ENCODE measurements at places on chromosomes 6 and 20.

GRCh38 chr6:127907960-127908640 is 7.2 kb upstream of the THEMIS start:
- DNase-seq, result no peak
- H3K27me3 ChIP-seq, result no peaks in the 10 kb centered on the region
- H3K27ac ChIP-seq, result no peak overlapping the region
- no peaks in the 10 kb centered on the region for H3K4me1 ChIP-seq
- no peaks in the 10 kb centered on the region for H3K36me3 ChIP-seq
- no peak overlapping the region for H3K4me3 ChIP-seq

- H3K36me3 ChIP-seq, result no peaks in the 10 kb centered on the region
- no peak overlapping the region for H3K4me3 ChIP-seq
- no peaks in the 10 kb centered on the region for H3K4me1 ChIP-seq
- no peaks in the 10 kb centered on the region for H3K27me3 ChIP-seq
- no peak overlapping the region for H3K27ac ChIP-seq
These were observed 7.7 kb upstream of the ZNF334 start for GRCh38 chr20:46520976-46521579.

DNA sequence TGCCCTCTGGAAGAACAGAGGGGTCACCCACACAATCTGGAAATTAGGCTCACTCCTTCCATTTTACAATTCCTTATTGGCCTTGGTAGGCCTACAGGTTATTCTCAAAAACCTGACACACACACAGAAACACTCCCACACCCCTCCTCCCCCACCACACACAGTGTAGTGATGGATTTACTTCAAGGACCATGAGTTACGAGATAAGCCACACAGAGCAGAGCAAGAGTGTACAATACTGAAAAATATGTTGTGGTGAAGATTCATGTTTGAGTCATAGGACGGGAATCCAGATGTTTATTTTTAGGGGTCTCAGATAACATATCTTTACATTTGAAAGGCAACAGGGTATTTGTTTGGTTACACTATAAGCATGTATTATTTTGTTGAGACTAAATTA is 291.9 kb downstream of the PLCB1 start:
- H3K27me3 ChIP-seq, result no peaks in the 10 kb centered on the region
- H3K4me1 ChIP-seq, result no peaks in the 10 kb centered on the region
- no peak for DNase-seq
- H3K4me3 ChIP-seq, result no peak overlapping the region
- no peaks in the 10 kb centered on the region for H3K36me3 ChIP-seq

GRCh38 chr20:29497261-29497671 is 1760.2 kb upstream of the DEFB115 start:
- DNase-seq, result peak; percentile 86
- no peaks in the 10 kb centered on the region for H3K36me3 ChIP-seq
- H3K4me1 ChIP-seq, result no peaks in the 10 kb centered on the region
- H3K27ac ChIP-seq, result peak overlapping the region; percentile 55

GRCh38 chr6:50128420-50129005 is 78.8 kb upstream of the DEFB112 start:
- no peaks in the 10 kb centered on the region for H3K4me1 ChIP-seq
- no peak overlapping the region for H3K27ac ChIP-seq
- no peaks in the 10 kb centered on the region for H3K27me3 ChIP-seq
- no peaks in the 10 kb centered on the region for H3K36me3 ChIP-seq
- no peak overlapping the region for H3K4me3 ChIP-seq

GRCh38 chr6:157323966-157324300 is 614 bp upstream of the TMEM242 start:
- H3K4me1 ChIP-seq, result peaks cover 14% of the 10 kb centered on the region
- H3K27me3 ChIP-seq, result no peaks in the 10 kb centered on the region
- H3K36me3 ChIP-seq, result peaks cover under 1% of the 10 kb centered on the region

DNA sequence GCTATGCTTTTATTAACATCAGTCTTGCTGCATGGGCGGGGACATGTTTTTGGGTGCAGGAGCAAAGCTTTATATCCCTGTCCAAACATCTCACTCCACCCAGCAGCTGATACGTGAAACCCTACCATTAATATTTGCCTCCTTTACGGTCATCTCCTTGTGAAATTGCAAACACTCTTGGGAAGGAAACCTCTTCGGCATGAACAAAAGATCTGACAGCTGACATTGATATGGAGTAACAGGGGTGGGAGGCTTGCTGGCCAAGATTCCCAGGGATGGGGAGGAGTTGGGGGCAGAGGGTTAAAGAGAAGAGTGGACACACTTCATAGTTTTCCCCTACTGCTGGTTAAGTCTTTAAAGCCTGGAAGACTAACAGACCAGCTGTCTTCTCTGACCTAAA is 22.2 kb upstream of the VEGFA start:
- no peak overlapping the region for H3K4me3 ChIP-seq
- H3K36me3 ChIP-seq, result no peaks in the 10 kb centered on the region
- no peak for DNase-seq

DNA sequence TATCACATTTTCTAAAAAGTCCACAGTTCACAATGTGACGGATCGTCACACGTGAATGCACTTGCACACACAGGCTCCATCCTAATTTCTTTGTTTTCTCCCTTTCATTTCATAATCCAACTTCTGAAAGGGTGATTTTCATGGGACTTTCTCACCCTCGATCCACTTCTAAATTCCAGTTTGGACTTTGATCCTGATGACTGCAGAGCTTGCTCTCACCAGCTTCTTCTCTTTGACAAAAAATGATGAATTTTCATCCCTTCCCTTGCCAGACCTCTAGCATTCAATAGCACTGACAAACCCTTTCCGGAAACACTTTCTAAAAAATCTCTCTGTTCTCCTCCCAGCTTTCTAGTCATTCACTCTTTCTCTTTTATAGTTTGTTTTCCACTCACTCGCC is 341.2 kb downstream of the SYNE1 start:
- DNase-seq, result no peak
- no peak overlapping the region for H3K27ac ChIP-seq
- H3K4me1 ChIP-seq, result peaks cover 15% of the 10 kb centered on the region
- H3K27me3 ChIP-seq, result no peaks in the 10 kb centered on the region

- H3K27ac ChIP-seq, result no peak overlapping the region
- no peaks in the 10 kb centered on the region for H3K27me3 ChIP-seq
- DNase-seq, result no peak
- no peak overlapping the region for H3K4me3 ChIP-seq
- H3K4me1 ChIP-seq, result peaks cover 10% of the 10 kb centered on the region
- no peaks in the 10 kb centered on the region for H3K36me3 ChIP-seq
These were observed 91.5 kb downstream of the HIVEP2 start for GRCh38 chr6:142853244-142854180.

GRCh38 chr6:34248198-34248726 is 544 bp downstream of the SMIM29 start:
- H3K4me1 ChIP-seq, result peaks cover 42% of the 10 kb centered on the region
- peak overlapping the region; percentile 88 for H3K27ac ChIP-seq
- no peaks in the 10 kb centered on the region for H3K27me3 ChIP-seq
- H3K36me3 ChIP-seq, result no peaks in the 10 kb centered on the region
- DNase-seq, result peak; percentile 82

DNA sequence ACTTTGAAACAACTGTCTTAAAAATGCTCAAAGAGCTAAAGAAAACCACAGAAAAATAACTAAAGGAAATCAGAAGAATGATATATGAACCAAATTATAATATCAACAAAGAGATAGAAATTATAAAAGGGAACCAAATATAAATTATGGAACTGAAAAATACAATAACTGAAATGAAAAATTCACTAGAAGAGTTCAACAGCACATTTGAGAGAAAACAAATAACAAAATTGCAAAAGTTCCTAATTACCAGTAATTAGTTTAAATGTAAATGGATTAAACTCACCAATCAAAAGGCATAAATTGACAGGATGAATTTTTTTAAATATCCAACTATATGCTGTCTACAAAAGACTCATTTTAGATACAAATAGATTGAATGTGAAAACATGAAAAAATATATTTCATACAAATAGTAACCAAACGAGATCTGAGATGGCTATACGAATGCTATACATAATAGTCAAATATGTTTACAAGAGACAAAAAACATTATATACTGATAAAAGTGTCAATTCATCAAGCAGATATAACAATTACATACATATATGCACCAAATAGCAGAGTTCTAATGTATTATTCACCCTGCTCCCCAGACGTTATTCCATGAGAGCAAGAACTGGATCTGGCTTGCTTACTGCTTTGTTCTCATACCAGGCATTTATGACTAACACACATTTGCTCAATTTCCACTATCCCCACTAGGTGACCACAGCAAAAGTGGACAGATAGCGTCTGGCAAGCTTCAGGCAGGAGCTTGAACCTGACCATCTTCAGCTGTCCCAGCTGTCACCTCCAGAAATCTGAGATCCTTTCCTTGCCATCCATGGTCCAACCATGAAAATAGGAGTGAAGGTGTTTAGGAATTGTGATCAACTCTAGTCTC is 72.4 kb upstream of the SIRPA start:
- H3K36me3 ChIP-seq, result no peaks in the 10 kb centered on the region
- no peak overlapping the region for H3K4me3 ChIP-seq
- peaks cover 9% of the 10 kb centered on the region for H3K4me1 ChIP-seq

GRCh38 chr6:121847806-121848522 is 412.5 kb downstream of the GJA1 start:
- no peak overlapping the region for H3K4me3 ChIP-seq
- no peaks in the 10 kb centered on the region for H3K27me3 ChIP-seq
- no peak for DNase-seq
- no peaks in the 10 kb centered on the region for H3K36me3 ChIP-seq
- no peak overlapping the region for H3K27ac ChIP-seq

DNA sequence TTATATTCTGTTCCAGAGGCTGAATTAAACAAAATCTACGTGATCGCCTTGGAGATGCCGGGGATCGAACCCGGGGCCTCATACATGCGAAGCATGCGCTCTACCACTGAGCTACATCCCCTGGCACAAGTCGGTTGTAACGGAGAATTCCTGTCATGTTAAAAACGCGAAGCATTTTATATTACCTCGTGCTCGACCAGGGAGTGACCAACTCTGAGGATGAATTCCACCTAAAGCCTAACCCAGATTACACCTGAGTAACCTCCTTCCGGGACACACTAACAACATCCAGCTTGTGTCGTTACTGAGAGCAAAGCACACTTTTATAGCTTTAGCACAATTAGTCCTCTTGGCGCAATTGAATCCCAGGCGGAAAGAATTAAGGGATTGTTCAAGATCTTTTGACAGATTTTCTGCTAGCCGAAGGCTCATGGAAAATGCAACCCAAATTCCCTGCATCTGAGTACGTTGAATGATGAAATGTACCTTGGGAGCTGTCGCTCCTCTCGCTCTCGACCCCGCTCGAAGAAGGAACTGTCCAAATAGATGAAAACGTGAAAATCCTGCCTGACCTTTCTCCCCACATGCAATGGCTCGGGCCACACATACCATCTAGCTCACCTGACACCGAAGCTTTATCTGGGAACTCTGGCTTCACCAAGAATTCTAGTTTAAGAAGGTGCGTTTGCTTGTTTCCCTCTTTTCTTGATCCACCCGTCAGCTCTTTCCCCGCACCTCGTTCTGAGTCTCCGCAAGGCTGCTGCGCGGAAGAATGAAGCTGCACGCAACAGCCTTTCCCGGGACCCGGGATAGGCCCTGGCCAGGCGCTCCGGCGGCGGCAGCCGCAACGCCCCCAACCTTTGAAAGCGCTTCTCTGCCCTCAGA is 148.3 kb downstream of the GPX5 start:
- DNase-seq, result peak; percentile 59
- no peak overlapping the region for H3K4me3 ChIP-seq
- no peak overlapping the region for H3K27ac ChIP-seq
- H3K36me3 ChIP-seq, result no peaks in the 10 kb centered on the region
- H3K4me1 ChIP-seq, result peaks cover 10% of the 10 kb centered on the region

DNA sequence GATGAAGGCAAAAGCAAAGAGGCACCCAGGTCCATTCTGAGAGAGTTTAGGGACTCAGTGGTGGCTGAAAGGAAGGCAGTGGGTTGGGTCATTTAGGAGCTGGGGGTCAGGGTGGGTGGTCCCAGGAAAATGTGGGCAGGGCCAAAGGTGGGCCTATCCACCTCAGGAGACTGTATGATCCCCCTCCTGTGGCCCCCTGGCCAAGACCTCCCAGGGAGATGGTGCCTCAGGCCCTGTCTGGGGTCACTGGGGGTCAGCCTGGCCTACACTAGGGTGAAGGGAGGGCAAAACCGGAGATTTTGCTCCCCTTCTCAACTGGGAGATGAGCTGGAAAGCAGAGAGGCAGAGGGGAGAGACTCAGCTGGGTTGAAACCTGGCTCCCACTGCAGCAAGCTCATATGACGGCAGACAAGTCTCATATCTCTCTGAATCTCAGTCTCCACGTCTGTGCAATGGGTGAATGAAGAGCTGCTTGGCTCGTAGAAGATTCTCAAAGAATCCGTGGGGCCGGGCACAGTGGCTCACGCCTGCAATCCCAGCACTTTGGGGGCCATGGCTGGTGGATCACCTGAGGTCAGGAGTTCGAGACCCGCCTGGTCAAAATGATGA is 11.5 kb upstream of the BAK1 start:
- H3K27me3 ChIP-seq, result no peaks in the 10 kb centered on the region
- H3K36me3 ChIP-seq, result no peaks in the 10 kb centered on the region
- H3K27ac ChIP-seq, result peak overlapping the region; percentile 86
- no peak for DNase-seq
- H3K4me3 ChIP-seq, result no peak overlapping the region

- no peaks in the 10 kb centered on the region for H3K4me1 ChIP-seq
- DNase-seq, result peak; percentile 58
- peak overlapping the region; percentile 56 for H3K27ac ChIP-seq
- H3K4me3 ChIP-seq, result no peak overlapping the region
These were observed 9.1 kb downstream of the SMPDL3A start for GRCh38 chr6:122798099-122798641.

- peaks cover 9% of the 10 kb centered on the region for H3K4me1 ChIP-seq
- H3K36me3 ChIP-seq, result no peaks in the 10 kb centered on the region
- H3K4me3 ChIP-seq, result no peak overlapping the region
These were observed 16.9 kb upstream of the PBOV1 start for GRCh38 chr6:138235205-138235604.

GRCh38 chr20:48364688-48365421 is 462.9 kb downstream of the PREX1 start:
- H3K27ac ChIP-seq, result no peak overlapping the region
- H3K36me3 ChIP-seq, result no peaks in the 10 kb centered on the region
- no peaks in the 10 kb centered on the region for H3K4me1 ChIP-seq
- no peak for DNase-seq
- H3K4me3 ChIP-seq, result no peak overlapping the region

- no peak overlapping the region for H3K27ac ChIP-seq
- no peaks in the 10 kb centered on the region for H3K36me3 ChIP-seq
- no peak overlapping the region for H3K4me3 ChIP-seq
- DNase-seq, result peak; percentile 31
- no peaks in the 10 kb centered on the region for H3K27me3 ChIP-seq
These were observed 210.8 kb downstream of the ARHGAP18 start for GRCh38 chr6:129498950-129499842.

DNA sequence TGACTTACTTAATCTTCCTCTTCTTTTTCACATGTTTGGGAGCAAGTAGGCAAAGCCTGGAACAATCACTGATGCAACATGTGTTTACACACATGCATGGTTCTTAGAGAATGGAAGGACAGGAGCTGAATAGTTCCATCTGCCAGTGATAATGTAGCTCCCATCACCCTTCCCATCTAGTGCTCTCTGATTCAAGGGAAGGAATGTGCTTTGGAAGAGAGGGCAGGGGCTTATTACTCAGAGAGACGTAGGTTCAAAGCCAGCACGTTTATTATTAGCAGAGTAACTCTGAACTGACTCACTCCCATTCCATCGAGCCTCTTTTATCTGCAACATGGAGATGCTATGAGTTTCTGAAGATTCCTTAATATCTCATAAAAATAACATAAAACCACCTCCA is 211.9 kb downstream of the GMPR start:
- no peak overlapping the region for H3K4me3 ChIP-seq
- H3K27me3 ChIP-seq, result no peaks in the 10 kb centered on the region
- H3K36me3 ChIP-seq, result no peaks in the 10 kb centered on the region
- H3K4me1 ChIP-seq, result no peaks in the 10 kb centered on the region

Data from upper lobe of left lung (tissue), 6 donors.